ENCODE measurements at places on chromosomes 4 and X. TPM values are rescaled to one million over a fixed set of nuclear protein-coding genes. Genes with fewer than 3 reads are reported as not detected.

Gene HSFX2
- 1.6 TPM for polyA plus RNA-seq

Gene NUP62CL
- polyA plus RNA-seq, result 0.82 TPM

Gene CT45A5
- polyA plus RNA-seq, result not detected

Gene SUV39H1
- 5.2 TPM for polyA plus RNA-seq

Gene ART3
- not detected for polyA plus RNA-seq
